Gastrocnemius medialis (tissue), 4 donors: ENCODE measurements at places on chromosomes 4 and X.
A peak's percentile ranks its signal among the peaks of the same experiment; 100 is the strongest.

DNA sequence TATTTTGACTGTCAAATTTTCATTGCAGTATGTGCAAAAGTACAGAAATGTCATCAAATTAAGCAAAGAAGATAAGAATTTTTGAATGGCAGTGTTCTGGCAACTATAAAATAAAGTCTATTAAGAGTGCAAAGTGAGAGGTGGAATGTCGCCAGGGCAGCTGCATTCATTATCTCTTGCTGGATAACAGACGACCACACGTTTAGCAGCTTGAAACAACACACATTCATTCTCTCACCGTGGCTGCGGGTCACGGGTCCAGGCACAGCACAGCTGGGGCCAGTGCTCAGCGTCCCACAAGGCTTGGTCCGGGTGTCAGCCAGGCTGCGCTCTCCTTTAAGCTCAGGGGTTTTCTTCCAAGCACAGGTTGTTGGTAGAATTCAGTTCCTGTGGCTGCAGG is 113.9 kb downstream of the GPR143 start:
- DNase-seq = no peak

- DNase-seq = no peak
These were observed 231.7 kb downstream of the SPRY1 start for GRCh38 chr4:123628288-123628687.

- DNase-seq = no peak
These were observed 2301.3 kb upstream of the TENM3 start for GRCh38 chr4:179941911-179942310.

DNA sequence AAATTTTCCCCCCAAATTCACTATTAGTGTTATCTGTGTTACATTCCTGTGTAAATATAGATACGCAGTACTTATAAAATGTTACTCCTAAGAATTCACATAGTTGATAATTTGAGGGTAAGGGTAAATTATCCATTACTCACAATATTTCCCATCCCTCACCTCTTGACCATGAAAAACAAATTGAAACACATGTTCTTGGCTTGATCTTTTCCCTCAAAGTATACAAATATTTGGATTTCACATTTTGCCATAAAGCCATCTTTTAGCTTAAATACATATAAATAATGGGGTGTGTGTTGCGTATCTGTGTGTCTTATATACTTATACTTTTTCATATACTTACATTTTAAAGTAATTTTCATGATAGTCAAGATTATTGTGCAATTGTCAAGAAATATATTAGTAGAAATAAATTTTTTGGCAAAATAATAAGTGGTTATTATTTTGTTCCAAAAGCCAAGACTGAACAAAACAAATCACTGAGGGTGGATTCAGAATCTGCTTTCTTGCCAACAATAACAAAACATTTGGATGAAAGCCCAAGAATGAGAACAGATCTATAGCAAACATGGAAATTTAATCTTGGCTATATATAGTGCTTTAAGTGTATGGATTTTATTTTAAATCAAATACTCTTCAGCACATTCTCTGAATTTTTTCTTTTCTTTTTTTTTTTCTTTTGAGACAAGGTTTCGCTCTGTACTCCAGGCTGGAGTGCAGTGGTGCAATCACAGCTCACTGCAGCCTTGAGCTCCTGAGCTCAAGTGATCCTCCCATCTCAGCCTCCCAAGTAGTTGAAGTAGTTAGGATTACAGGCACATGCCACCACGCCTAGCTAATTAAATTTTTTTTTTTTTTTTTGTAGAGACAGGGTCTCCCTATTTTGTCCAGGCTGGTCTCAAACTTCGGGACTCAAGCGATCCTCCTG is 48.5 kb upstream of the PRSS48 start:
- DNase-seq = no peak

DNA sequence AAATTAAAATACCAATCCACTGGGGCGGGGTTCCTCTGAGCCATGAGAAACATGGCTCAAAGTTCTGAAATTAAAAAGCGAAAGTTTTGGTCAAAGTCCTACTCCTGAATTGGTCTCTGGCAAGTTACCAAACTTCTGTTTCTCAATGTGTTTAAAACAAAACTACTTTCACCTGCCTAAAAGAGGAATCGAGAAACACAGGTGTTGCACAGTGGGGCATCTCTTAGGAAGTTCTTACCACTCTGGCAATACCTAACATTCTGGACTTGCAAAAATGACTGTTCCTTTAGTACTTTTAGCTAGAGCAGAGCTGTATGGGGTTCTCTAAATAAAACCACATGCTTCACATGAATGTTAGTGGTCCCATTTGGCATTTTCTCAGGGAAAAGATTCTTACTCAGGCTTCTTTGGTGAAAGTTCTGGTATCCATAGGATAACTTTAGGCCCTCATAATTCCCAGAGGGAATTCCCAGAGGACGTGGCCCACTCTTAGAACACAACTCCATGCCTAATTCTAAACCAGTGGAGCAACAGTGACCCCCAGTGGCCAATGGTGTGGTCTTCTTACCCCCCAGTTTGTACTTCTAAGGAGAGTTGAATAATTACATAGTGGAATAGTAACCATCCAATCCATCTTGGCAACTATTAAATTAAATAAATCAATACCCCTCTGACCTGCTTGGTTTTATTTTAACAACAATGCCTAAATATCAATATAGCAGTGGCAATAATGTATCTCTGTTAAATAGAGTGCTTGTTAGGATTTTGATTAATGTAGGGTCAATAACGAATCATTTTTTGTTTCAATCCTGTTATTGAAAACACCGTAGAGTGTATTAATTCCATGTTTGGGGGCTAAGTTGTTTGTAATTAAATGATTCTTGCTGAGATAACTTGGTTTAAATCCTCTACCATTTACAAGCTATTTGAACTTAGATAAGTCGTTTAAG is 21.9 kb downstream of the BMP3 start:
- no peak for DNase-seq

- DNase-seq = no peak
These were observed 57.5 kb downstream of the HADH start for GRCh38 chr4:108047199-108047598.

DNA sequence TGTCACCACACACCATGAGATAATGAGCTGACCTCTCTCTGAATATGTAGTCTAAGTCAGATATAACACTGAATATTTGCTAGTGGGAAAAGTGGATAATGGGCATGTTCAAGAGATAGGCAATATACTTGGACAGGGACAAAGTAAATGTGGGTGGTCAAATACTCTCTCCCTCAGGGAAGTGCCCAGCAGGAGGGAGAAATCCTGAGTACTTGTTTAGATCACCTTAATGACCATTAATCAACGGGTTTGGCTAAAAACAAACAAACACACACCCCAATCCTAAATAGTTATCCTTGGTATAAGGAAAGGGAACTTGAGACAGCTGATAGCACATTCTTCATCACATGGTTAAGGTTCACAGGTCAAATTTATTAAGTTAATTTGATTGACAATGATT is 933.5 kb downstream of the C4orf33 start:
- no peak for DNase-seq

DNA sequence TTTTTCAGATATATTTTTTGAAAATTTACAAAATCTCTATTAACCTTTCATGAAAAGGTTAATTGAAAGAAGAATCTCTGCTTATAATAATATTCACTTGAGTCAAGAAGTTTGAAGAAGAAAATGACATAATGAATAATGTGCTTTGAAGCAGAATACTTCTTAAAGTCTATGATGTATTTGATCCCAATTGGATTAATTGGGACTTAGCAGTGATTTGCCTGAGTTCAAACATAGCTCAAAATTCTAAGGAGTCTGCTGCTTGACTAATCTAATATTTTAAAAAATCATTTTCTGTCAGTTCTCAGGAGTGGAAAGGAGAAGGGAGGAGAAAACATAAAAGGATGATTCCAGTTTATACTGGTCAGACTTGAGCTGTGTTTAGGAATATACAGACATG is 1150.4 kb upstream of the INTU start:
- DNase-seq = no peak

- DNase-seq = no peak
These were observed 639.9 kb downstream of the SPOCK3 start for GRCh38 chr4:166594326-166594946.

GRCh38 chr4:110681381-110681780 is 58.5 kb upstream of the PITX2 start:
- no peak for DNase-seq

DNA sequence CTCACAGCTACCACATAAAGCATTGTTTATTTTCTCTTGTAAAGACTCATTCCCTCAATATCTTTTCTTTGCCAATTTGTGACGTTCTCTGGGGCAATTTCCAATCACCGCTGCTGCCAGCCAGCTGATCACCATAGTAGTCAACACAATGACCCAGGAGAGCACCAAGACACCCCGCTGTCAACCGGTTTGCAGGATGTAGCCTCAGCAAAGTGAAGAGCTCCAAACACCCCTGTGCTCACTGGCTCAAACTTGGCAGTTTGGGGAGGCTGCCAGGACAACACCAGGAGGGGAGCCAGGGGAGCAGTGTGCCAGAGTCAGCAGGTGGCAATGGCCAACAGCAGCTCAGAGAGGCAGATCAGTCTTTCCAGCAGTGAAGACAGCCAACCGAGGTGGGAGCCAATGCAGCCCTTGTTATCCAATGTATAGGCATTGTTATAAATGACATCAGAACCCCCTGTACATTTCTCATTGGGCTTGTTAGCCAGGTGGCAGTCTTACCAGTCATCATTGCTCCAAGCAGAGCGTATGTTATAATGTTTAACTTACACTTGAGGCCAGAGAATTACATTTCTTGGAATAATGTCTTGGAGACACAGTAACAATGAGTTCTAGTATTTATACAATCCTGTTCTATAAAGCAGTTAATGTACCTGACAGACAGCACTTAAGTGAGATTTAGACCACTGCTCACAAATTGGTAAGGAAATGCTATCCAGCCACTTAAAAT is 274.9 kb upstream of the GK2 start:
- DNase-seq = peak; percentile 5

GRCh38 chr4:169164669-169165415 is 105.9 kb downstream of the SH3RF1 start:
- no peak for DNase-seq

DNA sequence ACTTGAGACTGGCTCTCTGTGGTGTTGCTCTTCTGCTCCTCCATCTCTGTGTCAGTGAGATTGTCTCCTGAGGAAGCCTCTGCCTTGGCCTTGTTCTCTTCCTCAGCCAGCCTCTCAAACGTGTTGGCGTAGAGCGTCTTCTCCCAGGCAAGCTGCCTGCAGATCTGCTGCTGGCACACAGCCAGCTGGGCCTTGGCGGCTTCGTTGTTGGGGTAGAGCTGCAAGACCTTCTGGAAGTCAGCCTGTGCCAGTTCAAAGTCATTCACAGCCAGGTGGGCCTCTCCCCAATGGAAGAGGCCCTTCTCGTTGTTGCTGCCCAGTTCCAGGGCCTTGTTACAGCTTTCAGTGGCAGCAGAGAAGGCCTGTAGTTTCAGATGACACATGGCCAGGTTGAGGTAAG is 159.1 kb downstream of the NDST3 start:
- no peak for DNase-seq

DNA sequence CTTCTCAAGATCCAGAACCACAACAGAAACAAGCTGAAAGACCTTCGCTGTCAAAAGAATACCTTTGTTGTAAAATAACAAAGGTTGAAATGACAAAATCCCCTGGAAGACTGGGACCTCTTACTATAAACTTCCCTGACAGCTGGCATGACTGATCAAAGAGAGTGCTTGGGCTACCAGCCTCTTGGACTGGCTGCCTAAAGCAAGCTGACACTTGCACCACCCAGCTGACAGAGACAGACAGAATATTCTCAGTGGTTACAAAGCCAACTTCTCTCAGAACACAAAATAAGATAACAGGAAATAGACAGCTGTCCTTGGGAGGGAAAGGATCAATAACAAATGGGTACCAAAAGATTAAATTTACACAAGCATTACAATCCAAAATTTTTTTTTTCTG is 241.7 kb upstream of the SPOCK3 start:
- DNase-seq = no peak

- DNase-seq = peak; percentile 23
These were observed 6.7 kb upstream of the TMEM154 start for GRCh38 chr4:152686452-152687013.

GRCh38 chr4:41507291-41507947 is 30.5 kb upstream of the LIMCH1 start:
- DNase-seq = no peak

GRCh38 chr4:16090096-16090705 is 6.4 kb upstream of the PROM1 start:
- no peak for DNase-seq

DNA sequence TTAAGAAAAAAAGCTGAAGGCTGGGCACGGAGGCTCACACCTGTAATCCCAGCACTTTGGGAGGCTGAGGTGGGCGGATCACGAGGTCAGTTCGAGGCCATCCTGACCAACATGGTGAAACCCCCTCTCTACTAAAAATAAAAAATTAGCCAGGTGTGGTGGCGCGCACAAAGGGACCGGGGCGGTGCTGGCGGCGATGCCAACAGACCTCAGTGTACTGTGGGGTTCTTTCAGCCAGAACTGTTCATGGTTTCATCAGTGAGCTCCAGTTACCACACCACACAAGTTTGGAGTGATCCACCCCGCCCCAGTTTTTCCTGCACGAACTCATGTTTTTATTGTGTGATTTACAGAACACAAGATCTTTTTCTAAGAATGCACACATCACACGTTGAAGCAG is 21.2 kb upstream of the IRAK1 start:
- DNase-seq = peak; percentile 42

GRCh38 chr4:77994194-77994721 is 62.9 kb upstream of the FRAS1 start:
- DNase-seq = no peak

GRCh38 chrX:1661922-1662221 is 47.0 kb downstream of the ASMT start:
- no peak for DNase-seq

DNA sequence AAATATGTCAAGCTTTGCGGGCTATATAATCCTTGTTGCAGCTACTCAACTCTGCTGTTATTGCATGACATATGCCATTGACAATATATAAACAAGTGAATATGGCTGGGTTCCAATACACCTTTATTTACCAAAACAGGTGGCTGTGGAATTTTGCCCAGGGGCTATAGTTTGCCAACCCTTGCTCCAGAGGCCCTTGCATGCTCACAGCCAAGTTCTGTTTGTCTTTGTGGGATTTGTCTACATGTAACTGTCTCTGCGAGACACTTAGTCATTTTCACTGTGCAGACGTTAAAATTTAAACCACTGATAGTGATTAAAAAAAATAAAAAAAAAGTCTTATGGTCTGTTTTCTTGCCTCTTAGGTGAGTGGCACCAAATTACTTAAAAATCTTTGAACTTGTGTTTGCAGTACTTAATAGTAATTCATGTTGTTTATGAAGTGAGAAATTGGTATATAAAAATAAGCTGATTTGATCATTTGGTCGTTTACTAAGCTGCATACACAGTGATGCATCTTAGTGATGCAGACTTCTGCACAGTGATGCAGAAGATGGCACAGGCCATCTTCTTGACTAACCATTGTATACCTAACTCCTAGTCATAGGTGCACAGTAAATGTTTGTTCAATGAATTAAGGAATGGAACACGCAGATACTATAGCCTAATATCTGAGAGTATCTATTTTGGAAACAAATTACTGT is 170.9 kb downstream of the FRMPD4 start:
- DNase-seq = no peak

GRCh38 chr4:107027379-107027778 is 8.7 kb downstream of the DKK2 start:
- DNase-seq = no peak
